ENCODE measurements at places on chromosomes 4 and X. TPM values are rescaled to one million over a fixed set of nuclear protein-coding genes. Genes with fewer than 3 reads are reported as not detected.

Gene PLRG1
- total RNA-seq, result 35.9 TPM

Gene SPACA5B
- not detected for total RNA-seq

Gene GSX2
- total RNA-seq, result not detected

Gene SOWAHD
- total RNA-seq, result 0.51 TPM

Gene ZNF280C
- total RNA-seq, result 1.0 TPM

Gene YIPF7
- 1.00 TPM for total RNA-seq

Gene SSX1
- not detected for total RNA-seq

Gene TEC
- 1.7 TPM for total RNA-seq
